Stomach (tissue), 19 donors: ENCODE measurements at places on chromosomes 5 and 9. TPM values are rescaled to one million over a fixed set of nuclear protein-coding genes. Genes with fewer than 3 reads are reported as not detected.

DNA sequence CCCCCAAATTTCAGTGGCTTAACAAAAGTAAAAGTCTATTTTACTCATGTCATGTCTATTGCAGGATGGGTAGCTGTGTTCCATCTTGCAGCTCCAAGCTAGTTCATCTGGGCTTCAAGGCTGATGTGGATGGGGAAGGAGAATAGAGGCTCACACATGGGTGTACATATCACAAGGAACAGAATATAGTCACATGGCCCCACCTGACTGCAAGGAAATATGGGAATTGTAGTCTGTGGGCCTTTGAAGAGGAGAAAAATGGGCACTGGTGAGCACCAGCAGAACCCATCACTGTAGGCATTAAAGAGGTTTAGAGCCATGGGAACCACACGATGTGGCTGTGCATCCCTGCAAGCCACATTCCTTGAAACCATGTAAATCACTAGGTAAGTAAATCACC, 17.9 kb upstream of the TRIO start:
- no peak for DNase-seq

DNA sequence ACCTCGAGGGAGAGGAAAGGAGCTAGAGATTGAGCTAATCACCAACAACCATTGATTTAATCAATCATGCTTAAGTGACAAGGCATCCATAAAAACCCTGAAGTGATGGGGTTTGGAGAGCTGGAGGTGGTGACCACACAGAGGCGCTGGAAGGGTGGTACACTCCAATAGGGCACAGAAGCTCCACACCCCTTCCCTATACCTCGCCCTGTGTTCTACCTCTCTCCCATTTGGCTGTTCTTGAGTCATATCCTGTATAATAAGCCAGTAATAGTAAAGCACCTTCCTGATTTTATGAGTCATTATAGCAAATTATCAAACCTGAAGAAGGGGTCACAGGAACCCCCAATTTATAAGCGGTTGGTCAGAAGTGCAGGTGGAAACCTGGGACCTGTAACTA, 18.3 kb downstream of the ACTL7B start:
- no peak for DNase-seq

PCSK5 gene
- total RNA-seq: 14.7 TPM

GRCh38 chr5:85453026-85453349, 1068.3 kb upstream of the EDIL3 start:
- DNase-seq: no peak

GRCh38 chr9:4680173-4680525, 780 bp downstream of the CDC37L1 start:
- no peak for DNase-seq
